ENCODE measurements at places on chromosomes 16 and 17.

GRCh38 chr16:27792486-27793248 lies 242.7 kb downstream of the KATNIP start:
- no peak for DNase-seq

DNA sequence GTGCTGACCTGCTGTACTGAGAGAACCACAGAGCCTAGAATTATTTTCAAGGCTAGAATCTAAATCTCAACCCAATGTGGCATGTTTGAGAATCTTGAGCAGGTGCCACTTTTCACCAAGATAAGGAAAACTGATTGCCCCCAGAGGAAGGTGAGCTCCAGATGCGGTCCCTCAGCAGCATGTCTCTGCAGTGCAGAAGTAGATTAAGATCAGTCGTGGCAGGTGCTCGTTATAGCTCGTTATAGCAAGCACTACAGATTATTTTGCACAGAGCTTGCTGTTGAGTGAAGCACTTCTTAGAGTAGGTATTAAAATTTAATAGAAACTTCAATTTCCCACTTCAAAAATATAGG lies 176.0 kb downstream of the AATF start:
- no peak for DNase-seq

- DNase-seq = no peak
These were observed 309.4 kb downstream of the SEC14L1 start for GRCh38 chr17:77449908-77450741.

GRCh38 chr16:87334651-87335624 lies 17.7 kb upstream of the C16orf95 start:
- no peak for DNase-seq

GRCh38 chr17:9402590-9403199 lies 172.9 kb downstream of the STX8 start:
- peak; percentile 13 for DNase-seq

- no peak for DNase-seq
These were observed 4.2 kb downstream of the DPH1 start for GRCh38 chr17:2034157-2034556.

GRCh38 chr16:61813339-61813738 lies 222.9 kb downstream of the CDH8 start:
- no peak for DNase-seq

DNA sequence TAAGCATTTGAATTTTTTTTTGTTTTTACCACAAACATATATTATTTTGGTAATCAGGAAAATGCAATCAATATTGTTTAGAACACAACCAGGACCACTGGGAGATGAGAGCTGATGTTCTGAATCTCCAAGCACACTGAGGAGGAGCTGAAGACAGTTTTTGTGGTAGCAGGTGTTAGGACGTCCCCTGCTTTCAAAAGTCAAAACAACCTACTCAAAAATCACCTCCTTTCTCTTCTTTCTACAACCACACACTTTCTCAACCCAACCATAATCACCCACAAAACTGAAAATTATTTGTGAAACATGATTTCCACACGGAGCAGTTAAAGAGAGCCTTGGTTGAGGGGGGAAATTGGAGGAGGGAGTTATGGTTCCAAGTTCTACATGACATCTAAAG lies 26.7 kb upstream of the CFAP20 start:
- no peak for DNase-seq

- DNase-seq = no peak
These were observed 84.5 kb upstream of the HSBP1 start for GRCh38 chr16:83723244-83723643.

- DNase-seq = no peak
These were observed 40.0 kb downstream of the CMTM4 start for GRCh38 chr16:66656547-66656946.

DNA sequence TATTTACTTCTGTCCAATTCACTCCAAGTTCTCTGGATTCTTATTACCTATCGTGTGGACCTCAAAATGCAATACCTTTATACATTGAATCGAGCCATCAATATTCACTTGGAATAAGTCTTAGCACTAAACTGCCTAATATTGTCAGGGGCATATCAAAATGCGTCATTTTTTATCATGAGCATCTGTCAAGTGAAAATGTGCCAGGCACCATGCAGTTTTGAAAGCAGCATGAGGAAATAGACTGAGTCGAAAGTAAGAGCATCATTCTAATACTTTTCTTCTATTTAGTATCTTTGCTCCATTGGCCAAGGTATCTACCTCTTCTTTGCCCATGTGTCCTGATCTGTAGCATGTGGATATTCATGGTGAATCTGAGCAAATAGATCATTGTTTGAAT lies 1193.4 kb downstream of the CDH11 start:
- DNase-seq = no peak

GRCh38 chr17:57603978-57604377 lies 141.1 kb downstream of the CCDC182 start:
- no peak for DNase-seq

DNA sequence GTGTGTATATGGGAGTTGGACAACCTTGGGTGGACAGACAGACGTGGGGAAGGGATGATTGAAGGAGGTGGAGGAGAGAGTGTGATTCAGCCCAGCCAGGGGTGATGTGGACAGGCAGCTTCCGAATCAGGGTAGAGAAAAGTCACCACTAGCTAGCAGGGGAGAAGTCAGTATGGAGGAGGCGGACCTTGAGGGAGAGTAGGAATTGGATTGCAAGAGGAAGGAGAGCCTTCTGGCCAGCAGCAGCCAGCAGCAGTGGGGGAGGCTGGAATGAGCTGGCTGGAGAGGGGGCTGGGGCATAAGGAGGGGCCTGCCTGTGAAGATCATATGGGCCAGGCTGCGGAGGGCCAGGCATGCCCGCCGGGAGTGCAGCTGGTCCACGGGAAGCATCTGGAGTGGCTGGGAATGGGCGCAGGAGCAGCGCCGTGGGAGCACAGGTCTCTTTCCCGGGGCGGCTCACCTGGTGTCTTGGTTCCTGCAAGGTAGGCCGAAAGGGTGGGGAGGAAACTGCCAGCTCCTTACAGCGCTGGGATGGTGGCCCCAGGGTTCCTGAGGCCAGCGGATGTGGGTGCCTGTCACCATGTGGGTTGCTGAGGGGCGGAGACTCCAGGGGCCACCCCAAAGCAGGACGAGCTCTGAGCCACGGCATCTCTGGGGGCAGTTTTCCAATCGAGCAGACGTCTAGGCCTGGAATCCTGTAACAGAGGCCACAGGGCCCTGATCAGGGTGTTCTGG lies 235.3 kb downstream of the SEC14L1 start:
- DNase-seq = no peak

DNA sequence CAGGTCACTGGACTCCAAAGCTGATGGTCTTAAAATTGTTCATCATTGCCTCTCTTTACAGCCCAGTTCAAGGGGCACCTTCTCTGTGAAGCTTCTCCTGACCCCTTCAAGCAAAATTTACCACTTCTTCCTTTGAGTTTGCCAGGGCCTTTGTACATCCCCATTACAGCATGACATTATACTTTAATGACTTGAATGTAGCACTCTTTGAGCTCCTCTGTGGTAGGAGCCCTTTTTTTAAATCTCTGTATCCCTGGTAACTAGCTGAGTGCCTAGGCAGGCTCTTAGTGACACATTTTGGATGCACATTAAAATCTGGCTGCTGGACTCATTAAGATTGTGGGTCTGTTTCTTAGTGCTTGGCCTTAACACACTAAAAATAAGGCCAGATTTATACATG lies 412.1 kb downstream of the CA10 start:
- no peak for DNase-seq

GRCh38 chr17:17792037-17792550 lies 44.7 kb downstream of the SREBF1 start:
- DNase-seq = no peak

- DNase-seq = no peak
These were observed 14.0 kb downstream of the MYO1D start for GRCh38 chr17:32862940-32863339.

- no peak for DNase-seq
These were observed 18.1 kb downstream of the TMC7 start for GRCh38 chr16:19001788-19002187.

- DNase-seq = no peak
These were observed 81.6 kb upstream of the CBX4 start for GRCh38 chr17:79920751-79921410.

- peak; percentile 70 for DNase-seq
These were observed 47.5 kb downstream of the SLC6A2 start for GRCh38 chr16:55703003-55704001.

DNA sequence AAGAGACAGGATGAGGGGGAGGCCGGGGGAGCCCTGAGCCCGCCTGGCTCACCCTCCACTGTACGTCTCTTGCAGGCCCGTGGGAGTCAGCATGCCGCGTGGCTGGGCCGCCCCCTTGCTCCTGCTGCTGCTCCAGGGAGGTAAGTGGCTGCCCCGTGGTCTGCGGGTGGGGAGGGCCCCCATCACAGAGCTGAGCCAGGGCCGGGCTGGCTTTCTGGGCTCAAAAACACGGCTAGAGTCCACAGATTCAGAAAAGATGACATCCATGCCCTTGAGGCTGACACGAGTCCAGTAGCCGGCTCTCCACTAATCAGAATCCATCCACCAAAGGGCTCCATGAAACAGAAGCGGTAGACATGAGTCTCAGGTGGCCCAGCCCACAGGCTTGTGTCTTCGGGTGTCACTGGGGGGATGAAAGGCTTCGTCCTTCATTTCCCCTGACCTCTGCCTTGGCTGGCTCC lies 28.0 kb downstream of the IL21R start:
- no peak for DNase-seq

- no peak for DNase-seq
These were observed 7.2 kb downstream of the PFAS start for GRCh38 chr17:8256291-8256690.

- no peak for DNase-seq
These were observed 10.6 kb downstream of the CALCOCO2 start for GRCh38 chr17:48841395-48841831.

DNA sequence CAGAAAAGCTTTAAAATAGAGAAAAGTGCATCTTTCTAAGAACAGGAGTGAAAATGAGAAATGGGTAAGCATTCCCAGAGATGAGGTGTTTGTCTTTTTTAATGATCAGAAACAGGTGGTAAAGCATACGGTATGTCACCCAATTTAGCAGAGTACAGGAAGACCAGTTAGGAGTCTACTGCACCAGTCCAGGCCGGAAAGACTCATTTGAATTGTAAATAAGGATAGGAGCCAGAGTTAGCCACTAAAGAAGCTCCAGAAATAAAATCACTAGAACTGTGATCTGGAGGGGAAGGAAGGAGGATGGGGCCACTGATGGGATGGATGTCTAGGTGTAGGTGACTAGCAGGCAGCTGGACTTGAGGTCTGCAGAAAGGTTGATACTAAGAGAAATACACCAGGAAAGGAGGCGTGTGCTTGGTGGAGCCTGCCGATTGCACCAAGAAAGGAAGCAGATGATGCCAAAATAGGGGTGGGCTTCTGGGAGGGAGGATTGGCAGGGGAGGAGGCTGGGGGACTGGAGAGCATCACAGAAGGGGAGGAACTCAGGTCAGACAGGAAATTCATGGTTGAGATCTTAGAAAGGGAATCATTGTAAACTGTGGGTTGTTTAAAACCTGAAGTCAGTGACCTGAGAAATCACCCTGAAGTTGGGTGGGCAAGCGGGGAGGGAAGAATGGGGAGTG lies 8.1 kb upstream of the NAT9 start:
- DNase-seq = no peak

DNA sequence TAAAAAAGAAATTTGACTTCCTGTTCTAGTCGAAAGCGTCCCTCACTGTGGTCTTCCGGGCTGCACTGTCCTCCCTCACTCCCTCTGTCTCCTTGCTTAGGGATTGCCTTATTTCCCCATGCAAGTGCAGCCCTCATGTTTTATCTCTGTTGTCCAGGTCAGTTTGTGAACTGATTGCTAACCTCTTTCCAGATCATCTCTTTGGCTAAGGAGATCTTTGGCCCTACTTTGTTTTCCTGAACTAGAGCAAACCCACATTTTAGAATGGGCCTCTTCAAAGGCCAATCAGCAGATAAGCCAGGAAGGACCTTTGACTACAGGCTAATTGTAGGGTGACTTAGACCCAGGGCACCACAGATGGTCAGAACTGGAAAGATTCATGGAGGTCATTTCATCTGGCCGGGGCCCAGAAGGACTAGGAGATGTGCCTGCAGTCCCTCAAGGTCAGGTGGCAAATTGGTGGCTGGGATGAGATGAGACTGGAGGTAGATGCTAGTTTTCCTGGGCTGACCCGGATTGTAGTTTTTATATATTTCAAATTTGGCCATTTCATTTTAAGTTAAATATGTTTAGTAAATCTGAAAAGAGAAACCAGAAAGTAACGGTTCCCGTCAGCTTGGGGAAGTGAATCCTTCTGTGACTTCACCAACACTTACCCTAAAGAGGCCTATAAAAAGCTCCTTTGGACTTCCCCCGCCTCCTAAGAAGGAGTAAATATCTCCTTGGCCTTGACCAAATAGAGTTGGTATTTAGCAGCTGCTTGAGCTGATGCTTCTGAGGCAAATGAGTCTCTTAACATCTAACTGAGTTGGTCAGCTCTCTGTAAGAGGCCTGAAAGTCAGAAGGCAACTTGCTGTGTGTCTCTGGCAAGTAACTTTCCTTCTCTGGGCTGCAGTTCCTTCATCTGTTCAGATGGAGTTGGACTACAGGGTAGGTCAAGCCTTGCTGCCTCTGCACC lies 6.2 kb upstream of the SLC25A19 start:
- no peak for DNase-seq

- no peak for DNase-seq
These were observed 62.4 kb downstream of the VAT1L start for GRCh38 chr16:77850636-77851333.

GRCh38 chr16:17930280-17930679 lies 406.3 kb downstream of the NPIPA8 start:
- DNase-seq = no peak

GRCh38 chr16:55492756-55493380 lies 13.9 kb downstream of the MMP2 start:
- no peak for DNase-seq

DNA sequence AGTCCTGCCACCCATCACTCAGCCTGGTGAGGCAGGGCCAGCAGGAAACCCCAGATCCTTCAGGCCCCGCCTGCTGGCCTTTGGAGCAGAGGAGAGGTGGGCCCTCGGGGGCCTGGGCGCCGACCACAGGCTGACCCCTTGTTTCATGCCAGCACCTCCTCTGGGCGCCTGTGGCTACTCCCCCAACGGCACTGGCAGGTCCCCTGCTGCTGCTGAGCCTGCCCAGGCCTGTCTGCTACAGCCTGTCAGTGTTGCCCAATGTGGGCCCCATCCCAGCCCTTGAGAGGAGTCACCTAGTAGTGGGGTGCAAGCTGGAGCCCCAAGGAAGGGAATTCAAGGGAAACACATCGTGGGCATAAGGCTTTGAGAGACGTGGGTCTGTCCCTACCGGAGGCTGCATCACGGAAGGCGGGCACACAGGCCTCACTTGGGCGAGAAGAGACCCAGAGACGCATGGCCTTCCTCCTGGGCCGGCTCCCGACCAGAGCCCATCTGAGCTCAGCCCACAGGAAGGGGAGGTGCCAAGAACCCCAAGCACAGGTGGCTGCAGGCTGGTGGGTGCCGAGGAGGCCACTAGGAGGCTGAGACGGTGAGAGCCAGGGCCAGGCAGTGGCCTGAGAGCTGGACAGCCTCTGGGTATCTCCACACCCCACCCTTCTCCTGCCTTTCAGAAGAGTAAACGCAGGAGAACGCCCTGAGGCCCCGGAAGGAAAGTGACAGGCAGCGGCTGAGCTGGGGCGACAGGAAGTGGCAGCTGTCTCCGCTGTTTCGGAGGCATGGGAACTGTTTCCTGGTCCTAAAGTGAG lies 8.0 kb upstream of the FASN start:
- no peak for DNase-seq

GRCh38 chr16:23521037-23521743 lies 10.9 kb upstream of the GGA2 start:
- no peak for DNase-seq

- DNase-seq = no peak
These were observed 636 bp upstream of the ERN1 start for GRCh38 chr17:64130559-64131001.

GRCh38 chr17:72971226-72971880 lies 121.1 kb downstream of the SLC39A11 start:
- no peak for DNase-seq
